ENCODE measurements at places on chromosomes 12 and 14.

- DNase-seq, result no peak
These were observed 58.0 kb downstream of the TMTC1 start for GRCh38 chr12:29725587-29726320.

GRCh38 chr14:42429401-42429800 is 822.7 kb downstream of the LRFN5 start:
- no peak for DNase-seq

DNA sequence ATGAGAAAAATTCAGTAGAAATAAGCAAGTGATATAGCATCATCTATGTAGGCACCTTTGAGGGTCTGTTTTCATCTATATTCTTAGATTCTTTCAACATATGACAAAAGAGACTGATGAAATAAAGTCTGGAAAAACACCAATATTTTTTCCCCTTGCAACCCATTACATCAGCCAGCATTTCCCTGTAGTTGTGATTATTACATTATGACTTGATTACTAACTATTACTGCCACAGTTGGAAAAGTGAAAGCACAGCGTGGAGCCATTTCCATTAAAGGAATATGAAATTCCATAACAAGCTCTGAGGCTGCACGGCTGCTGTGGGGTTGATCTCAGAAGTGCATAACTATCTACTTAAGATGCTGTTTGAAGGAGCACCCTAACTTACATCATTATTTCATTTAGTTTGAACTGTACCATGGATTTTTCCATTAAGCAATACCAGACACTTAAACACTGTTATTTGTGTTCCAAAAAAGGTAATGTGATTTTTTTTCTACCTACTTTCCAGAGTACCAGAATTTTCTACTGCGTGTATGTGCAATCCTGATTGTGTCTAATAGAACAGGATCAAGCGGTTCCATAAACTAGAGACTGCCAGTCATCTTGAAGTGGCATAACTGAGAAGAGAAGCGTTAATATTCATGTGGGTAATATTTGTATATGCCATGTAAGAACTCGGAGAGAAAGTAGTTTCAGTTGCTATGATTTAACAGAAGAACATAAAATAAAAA is 405.5 kb downstream of the MDGA2 start:
- DNase-seq, result no peak

DNA sequence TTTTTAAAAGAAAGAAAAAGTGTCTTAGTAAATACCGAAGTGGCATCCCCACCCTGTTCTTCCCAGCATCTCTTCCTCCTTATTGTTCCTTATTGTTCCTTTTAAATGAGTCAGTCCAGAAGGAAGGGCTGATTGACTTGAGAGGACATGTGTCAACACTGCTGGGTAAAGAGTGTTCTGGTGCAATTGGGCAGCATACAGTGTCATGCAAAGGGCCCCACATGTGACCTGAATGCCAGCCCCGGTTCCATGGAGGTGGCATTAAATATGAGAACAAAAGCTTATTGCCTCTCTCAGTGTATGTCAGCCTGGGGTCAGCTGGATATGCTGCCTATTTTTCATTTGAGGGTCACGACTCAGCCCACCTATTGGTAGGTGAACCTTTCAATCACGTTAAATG is 58.9 kb upstream of the RIC8B start:
- no peak for DNase-seq

DNA sequence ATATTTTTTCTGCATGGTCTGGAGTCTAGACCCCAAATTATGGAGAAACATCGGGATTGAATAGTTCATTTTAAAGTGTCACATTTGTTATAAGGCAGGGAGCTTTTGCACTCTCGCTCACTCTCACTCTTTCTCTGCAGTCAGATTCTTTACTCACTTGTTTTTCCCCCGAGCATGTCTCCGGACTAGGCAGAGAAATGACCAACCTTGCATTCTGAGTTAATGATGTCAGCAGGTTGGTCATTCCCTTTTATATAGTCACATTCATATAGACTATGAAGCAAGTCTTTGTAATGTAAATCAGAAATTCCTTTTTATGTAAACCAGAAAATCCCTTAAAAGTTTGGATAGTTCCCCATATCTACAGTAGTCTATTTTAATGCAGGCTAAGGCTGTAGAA is 4.1 kb downstream of the C12orf75 start:
- no peak for DNase-seq

GRCh38 chr14:79016828-79017505 is 846.8 kb downstream of the NRXN3 start:
- no peak for DNase-seq

GRCh38 chr12:92506891-92507290 is 195.9 kb upstream of the PLEKHG7 start:
- DNase-seq, result no peak

- DNase-seq, result no peak
These were observed 213.4 kb downstream of the CCER1 start for GRCh38 chr12:90741611-90742010.
